DMS153 (cell line): ENCODE measurements at places on chromosomes 2 and 18.

- DNase-seq: no peak
Measured at GRCh38 chr2:230552181-230552580, 136.2 kb downstream of the SP100 start.

DNA sequence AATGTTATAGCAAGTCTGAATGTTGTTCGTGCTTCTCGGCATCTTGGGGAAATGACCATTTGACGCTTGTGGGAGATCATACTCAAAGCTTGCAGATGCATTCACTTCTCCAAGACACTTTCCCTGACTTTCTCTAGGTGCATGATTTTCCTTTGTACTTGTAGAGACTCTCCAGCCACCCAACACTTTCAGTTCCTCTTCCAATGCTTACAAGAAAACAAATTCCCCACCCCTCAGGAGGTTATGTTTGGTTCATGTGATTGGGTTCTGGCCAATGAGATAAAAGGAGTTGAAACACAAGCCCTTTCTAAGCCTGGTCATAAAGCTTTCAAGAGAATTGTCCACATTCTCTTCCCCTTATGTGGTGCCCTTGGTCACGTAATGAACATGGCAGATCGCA lies 156.3 kb downstream of the EPHA4 start:
- DNase-seq: no peak

- no peak for DNase-seq
Measured at GRCh38 chr2:159879051-159879604, 81.1 kb upstream of the CD302 start.

GRCh38 chr2:189233527-189233926 lies 54.0 kb upstream of the COL5A2 start:
- DNase-seq: no peak

DNA sequence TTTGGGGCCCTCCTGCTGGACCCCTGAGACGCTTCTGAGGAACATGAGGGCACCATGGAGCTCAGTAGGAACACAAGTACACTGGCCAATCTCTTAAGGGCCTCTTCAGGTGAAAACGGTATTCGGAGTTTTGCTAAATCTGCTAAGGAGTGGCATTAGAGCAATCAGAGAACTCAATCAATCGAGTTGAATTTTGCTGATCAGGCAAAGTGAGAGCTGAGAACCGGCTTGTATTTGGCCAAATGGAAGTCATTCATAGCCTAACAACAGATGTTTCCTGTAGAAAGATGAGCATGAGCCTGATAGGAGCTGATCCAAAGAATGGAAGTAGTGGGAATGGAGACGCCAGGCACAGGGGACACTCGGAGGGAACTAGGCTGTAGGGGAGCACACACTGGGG lies 133.7 kb downstream of the DCDC2C start:
- DNase-seq: no peak
